ENCODE measurements at places on chromosomes 5 and 9.

- no peak for DNase-seq
Measured at GRCh38 chr9:8331507-8332330, 532.1 kb upstream of the DMAC1 start.

GRCh38 chr5:122576256-122577016, 198.4 kb upstream of the SNX2 start:
- DNase-seq: no peak

GRCh38 chr9:83006378-83006777, 56.6 kb downstream of the RASEF start:
- DNase-seq: no peak

DNA sequence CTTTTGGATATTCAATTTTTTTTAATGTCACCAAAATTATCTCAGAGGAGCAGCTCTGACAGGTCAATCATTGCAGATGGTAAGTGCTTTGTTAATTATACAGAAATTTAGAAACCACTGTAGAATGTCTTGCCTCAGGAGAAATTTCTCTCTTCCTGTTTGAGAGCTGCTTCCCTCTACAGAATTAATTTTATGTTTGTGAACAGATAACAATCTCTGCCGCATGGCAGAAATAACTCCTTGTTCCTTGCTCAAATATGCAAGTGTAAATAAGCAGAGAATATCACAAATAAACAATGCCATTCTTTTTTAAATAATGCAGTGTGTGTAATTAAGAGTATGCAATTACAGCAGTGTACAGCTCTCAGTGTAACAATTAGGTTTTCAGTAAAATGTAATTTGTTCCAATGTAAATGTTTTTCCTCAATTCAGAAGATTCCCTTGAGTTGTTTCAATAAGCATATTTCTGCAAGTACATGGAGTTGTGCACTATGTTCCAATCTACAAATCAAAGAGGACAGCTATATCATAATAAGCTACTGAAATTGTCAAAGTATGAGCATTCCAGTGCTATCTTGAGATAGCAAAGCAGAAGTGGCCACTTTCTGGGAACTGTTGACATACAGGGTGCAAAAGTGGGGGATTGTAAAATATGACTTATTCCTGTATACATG, 1012.8 kb downstream of the MAT2B start:
- DNase-seq: no peak

DNA sequence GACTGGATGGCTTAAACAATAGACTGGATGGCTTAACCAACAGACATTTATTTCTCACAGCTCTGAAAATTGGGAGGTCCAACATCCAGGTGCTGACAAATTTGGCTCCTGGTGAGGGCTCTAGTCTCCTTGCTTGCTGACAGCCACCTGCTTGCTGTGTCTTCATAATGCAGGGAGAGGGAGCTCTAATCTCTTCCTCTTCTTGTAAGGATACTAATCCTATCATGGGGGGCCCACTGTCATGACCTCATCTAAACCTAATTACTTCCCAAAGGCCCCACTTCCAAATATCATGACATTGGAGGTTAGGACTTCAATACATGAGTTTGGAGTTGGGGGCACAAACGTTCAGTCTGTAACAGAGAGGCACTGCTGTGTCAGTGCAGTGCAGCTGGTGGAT, 26.4 kb downstream of the FOXD1 start:
- DNase-seq: no peak

All from GM23248 (cell line).